ENCODE measurements at places on chromosomes 1 and 21. TPM values are rescaled to one million over a fixed set of nuclear protein-coding genes. Genes with fewer than 3 reads are reported as not detected.

FCRL6 gene
- not detected for polyA plus RNA-seq

LRRC8C gene
- polyA plus RNA-seq = 14.7 TPM

DISP3 gene
- polyA plus RNA-seq = 29.3 TPM

KRTAP21-1 gene
- not detected for polyA plus RNA-seq

DCDC2B gene
- polyA plus RNA-seq = 0.82 TPM

AZIN2 gene
- polyA plus RNA-seq = 33.2 TPM

S100A8 gene
- polyA plus RNA-seq = 1.3 TPM

- no peak for DNase-seq
These were observed 91.1 kb upstream of the RGS4 start for GRCh38 chr1:162977944-162978568.

DNA sequence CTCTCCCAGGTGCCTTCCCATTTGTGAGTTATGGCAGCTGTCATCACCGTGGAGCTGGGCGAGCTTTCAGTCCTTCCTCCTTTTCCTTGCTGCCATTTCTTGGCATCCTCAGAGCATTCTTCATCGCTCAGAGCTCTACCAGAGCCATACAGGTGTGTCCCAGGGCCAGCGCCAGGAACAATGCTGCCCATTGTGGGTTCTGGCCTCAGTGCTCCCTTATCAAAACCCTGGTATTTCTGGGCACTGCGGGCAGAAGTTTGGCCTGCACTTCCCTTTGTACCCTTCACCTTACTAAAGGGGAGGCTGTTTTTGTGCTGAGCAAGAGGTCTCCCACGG lies 28.5 kb downstream of the RASSF5 start:
- DNase-seq = no peak

DNA sequence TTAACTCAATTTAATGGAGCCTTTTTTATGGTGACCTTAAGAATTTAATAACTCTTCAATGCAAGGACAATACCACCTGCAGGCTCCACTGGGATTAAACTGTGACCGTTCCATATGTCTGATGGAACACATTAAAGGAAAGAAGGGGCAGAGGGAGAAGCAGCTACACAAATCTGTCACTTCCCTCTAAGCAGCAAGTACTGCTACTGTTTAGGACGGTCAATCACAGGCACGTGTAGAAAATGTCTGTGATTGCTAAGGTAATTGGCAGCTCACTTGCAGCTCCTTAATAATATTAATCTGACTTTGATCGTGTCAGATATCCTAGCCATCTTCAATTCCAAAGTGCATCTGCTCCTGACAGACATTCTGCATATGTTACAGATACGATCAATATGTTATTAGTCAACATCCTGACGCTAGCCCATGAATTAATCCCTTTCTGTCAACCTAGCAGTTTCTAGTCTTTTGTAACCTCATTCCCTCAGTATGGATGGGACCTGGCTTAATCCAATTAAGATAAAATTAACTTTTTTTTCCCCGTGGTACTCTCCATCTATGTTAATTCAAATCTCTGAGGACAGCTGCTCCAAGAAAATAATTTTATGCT lies 1012.4 kb downstream of the AMY1C start:
- DNase-seq = no peak

DNA sequence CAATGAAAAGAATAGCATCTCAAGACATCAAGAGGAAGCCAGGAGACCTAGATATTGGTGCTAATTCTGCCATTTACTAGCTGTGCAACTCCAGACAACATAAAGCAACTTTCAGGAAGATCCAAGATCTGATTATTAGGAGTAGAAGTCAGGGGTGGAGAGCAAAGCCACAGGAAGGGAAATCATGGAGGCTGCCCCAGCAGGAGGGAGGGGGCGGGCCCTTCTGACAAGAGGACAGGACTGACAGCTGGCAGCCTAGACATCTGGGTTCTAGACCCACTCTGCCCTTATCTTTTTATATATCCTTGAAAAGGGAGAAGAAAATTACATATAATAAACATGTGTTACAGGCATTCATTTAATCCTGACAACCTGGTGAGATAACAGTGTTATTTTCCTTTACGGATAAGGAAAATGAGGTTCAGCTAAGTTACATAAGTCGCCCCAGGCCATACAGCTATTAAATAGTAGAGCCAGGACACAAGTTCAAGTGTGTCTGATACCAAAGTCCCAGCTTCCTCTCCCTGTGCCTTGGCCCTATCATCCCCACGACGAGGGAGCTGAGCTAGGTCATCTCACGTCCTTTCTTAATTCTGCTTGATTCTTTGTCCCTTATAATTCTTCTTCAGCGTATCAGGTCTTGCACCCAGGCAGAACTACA lies 46.6 kb downstream of the ARHGEF11 start:
- no peak for DNase-seq

DNA sequence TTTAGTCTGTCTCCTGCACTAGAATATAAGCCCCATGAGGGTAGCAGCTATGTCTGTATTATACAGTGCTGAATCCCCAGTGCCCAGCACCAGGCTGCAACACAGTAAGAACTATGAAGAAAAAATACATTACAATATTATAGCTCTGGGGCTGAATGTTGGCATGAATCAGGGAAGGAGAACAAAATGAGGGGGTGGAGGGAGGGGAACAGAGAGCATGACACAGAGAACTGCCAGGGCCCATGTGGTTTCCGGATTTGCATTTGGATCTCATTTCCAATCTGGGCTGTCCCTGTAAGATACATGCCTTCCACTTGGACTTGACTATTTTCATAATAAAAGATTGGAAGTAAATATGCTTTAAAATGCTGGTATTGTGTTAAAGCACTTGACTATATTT lies 35.8 kb downstream of the C1orf198 start:
- no peak for DNase-seq

DNA sequence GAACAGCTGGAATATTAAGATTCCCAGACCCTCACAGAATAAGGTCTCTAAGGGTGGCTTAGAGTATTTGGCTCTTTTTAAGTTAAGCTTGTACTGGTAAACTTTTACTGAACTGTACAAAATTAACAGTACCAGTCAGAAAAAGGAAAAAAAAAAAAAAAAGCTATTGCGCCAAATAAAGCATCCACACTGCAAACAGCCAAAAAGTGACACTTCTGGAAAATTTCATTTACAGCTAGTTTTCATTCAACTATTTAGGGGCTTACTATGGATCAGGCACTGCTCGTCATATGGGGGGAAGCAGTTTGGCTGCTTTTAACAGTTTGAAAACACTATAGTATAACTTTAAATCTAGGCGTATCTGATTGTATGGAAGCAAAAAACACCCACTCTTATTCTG lies 139.6 kb downstream of the EIF4G3 start:
- DNase-seq = no peak

DNA sequence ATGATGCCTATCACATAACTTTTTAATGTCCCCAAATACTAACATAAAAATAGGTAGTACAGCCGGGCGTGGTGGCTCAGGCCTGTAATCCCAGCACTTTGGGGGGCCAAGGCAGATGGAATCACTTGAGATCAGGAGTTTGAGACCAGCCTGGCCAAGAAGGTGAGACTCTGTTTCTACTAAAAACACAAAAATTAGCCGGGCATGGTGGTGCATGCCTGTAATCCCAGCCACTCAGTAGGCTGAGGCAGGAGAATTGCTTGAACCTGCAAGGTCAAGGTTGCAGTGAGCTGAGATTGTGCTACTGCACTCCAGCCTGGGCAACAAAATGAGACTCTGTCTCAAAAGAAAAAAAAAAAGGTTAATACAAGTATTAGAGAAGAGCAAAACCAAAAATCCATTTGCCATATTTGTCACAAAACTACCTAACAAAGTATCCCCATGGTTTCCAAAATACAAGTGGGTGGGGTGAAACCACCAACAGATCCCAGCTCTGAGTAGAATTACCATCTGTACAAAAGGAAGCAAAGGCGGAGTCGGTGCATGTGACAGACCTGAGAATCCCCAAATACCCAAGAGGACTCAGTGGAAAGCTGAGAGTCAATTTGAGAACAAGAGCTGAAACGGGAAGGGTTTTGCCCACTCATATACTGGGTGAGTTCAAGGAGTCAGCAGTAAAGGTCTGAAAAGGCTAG lies 113.2 kb downstream of the TOMM20 start:
- DNase-seq = no peak

DNA sequence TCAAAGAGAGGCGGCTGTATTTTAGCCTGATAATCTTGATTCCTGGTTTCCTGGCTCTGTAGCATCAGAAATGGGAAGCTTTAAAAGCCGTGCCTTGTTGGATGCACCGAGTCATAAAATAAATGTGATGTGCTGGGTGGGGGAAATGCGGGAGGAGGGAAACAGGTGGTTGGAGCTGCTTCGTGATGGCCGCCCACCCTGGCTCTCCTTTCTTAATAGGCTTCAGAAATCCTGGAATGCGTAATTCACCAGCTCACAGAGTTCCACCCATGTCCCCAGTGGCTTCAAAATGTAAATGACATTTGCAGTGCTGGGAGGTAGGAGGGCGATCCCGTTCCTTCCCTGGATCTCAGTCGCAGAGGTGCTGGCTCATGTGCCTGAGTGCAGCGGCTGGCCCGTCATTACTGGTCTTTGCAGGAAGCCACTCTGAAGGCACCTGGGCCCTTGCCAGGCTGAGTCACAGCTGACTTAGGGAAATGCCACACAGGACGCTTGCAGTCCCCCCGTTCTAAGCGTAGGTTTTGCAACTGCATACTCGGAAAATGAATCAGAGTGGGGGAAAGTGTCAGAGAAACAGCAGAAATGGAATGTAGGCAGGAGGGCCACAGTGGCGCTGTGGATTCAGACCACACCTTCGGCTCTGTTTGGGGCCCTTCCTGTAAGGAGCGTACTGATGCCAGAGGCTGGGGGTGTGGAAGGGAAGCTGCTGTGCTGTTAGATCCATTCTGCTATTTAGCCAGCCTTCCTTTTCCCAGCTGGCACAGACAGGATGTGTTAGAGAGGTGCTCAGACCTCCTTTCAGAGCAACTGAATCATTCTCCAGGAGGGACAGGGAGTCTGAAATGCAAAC lies 37.6 kb downstream of the GALNT2 start:
- peak; percentile 42 for DNase-seq

- DNase-seq = no peak
These were observed 28.4 kb upstream of the PADI1 start for GRCh38 chr1:17176306-17177061.

- no peak for DNase-seq
These were observed at the start of gene NT5C1A for GRCh38 chr1:39671793-39672550. Gene NT5C1A, minus strand, starts transcription at chr1:39672107. Its CDS starts 69 bp downstream, at chr1:39672038.

- DNase-seq = no peak
These were observed 173.4 kb downstream of the HUNK start for GRCh38 chr21:32046191-32046590.

- no peak for DNase-seq
These were observed 971 bp downstream of the CAPZB start for GRCh38 chr1:19484338-19484797.

DNA sequence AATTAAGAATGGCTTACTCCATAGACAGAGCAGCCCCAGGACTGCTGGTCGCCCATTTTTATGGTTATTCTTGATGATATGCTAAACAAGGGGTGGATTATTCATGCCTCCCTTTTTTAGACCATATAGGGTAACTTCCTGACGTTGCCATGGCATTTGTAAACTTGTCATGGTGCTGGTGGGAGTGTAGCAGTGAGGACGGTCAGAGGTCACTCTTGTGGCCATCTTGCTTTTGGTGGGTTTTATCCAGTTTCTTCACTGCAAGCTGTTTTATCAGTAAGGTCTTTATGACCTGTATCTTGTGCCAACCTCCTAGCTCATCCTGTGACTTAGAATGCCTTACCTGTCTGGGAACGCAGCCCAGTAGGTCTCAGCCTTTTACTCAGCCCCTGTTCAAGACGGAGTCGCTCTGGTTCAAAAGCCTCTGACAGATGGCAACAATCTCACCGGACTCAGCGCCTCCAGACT lies 5.2 kb upstream of the AGPAT3 start:
- no peak for DNase-seq

DNA sequence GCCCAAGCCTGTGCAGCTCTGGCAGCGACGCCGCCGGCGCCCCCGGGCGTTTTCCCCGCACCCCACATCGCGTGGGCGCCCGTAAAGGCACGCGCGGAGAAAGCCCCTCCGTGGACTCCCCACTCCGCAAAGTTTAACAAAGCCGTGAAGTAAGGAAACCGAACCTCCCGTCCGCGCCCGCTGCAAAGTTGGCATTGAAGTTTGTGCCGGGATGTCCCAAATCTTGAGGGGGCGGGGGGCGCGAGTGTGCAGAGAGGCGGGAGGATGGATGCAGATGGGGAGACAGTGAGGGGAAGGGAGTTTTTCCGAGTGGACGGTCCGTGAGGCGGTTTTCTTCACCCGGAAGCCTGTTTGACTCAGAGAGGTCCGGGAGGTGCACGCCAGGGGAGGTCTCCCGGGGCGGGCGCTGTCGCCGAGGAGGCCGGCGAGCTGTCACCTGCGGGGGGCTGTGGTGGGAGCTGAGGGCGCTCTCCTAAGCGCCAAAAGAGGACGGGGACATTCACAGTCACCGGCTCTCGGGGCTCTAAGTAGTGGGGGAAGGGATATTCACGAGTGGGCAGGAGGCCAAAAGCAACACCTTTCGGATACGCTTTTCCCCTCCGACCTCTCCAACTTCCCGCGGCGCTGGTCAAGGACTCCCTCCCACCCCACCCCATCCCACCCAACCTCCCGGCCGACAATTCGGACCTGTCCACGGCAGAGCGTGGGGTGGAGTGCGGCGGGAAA lies 1.3 kb downstream of the WLS start:
- DNase-seq = peak; percentile 60

DNA sequence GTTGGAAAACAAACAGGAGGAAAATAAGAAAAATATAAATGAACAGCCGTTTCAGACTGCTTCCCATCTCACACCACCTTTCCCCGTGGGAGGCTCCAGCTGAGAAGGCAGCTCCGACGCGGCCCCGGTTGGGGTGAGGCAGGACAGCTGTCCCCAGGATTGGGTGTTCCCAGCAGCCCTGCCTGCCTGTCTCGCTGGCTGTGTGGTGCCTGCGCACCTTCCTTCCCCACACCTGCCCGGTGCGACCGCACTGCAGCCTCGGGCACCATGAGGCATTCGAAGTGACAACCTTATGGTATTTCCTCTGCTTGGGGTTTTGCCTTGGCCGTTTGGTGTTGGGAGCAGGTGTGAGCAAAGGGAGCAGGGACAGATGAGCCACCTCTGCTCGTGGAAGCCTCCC lies 161.6 kb downstream of the PRDM16 start:
- DNase-seq = no peak

GRCh38 chr1:221648201-221648600 lies 93.7 kb downstream of the DUSP10 start:
- DNase-seq = no peak

DNA sequence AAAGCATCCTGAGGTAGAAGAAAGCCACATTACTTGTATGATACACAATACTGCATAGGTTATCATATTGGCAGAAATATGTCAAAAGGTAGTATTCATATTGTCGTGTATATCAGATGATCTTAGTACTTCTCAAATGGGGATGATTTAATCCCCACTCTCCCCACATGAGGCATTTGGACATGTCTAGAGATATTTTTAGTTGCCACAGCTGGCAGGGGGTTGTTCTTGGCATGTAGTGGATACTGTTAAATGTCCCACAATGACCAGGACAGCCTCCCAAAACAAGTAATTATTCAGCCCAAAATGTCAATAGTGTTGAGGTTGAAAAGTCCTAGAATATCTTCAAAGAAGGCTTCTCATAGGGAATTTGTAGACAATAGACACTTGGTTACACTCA lies 162.8 kb downstream of the NEGR1 start:
- no peak for DNase-seq

Data from spinal cord (tissue), 10 donors.